IPS DF 19.7 (cell line): ENCODE measurements at places on chromosomes 13 and 19.

GRCh38 chr19:48136547-48136946 is 25.9 kb upstream of the PLA2G4C start:
- DNase-seq = no peak

GRCh38 chr13:76874479-76874878 is 11.7 kb downstream of the KCTD12 start:
- no peak for DNase-seq

GRCh38 chr13:49560270-49561061 is 24.9 kb downstream of the RCBTB1 start:
- no peak for DNase-seq

DNA sequence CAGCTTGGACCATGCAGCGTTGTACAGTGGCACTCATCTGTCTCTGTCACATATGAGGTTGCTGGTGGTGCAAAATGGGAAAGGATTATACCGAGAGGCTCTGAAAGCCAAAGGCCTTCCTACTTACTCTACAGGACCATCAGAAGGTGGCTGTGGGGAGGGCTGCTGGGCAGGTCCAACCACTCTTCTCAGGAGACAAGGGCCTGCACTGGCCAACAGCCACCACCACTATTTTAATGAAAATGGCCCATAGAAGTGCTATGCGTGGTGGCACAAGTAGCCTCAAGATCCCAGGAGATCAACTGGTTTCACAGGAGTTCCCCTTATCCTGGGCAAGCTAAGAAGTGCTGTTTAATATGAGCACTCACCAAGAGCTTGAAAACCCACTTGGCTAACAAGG is 52.3 kb downstream of the MRPL57 start:
- DNase-seq = no peak

GRCh38 chr13:50923272-50923671 is 13.7 kb downstream of the RNASEH2B start:
- DNase-seq = no peak

DNA sequence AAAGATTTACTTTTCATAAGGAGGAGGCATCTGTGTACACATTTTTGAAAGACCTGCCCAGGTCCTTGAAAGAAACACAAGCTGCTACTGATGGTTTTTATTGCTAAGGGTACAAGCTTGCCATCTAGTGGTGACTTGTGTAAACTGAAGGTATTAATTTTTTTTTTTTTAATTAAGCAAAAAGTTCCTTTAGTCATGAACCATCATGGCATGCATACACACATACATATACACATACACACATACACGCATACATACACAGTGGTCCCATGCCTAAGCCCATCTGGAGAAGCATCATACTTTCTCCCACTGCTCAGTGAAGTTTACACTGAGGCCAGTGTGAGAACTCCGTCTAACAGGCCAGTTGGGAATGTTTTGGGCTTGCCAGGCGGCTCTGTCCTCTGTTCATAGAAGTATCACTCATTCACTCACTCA is 312.5 kb downstream of the DCLK1 start:
- DNase-seq = no peak

DNA sequence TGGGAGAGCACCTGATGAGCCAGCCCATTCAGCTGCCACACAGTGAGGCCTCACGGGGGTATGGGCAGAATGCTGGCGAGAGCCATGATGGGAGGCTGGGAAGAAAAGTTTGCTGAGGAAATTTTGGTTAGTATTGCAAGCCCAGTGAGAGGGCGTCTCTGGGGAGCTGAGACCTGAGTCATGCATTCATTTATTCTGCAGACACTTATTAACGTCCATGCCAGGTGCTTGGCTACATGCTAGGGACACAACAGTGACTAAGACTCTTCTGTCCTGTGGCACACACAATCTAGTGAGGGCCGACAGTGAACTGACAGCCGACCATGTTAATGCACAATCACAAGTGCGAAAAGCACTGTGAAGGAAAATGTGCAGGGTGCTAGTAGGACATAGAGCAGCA is 27.2 kb downstream of the WDR62 start:
- no peak for DNase-seq

DNA sequence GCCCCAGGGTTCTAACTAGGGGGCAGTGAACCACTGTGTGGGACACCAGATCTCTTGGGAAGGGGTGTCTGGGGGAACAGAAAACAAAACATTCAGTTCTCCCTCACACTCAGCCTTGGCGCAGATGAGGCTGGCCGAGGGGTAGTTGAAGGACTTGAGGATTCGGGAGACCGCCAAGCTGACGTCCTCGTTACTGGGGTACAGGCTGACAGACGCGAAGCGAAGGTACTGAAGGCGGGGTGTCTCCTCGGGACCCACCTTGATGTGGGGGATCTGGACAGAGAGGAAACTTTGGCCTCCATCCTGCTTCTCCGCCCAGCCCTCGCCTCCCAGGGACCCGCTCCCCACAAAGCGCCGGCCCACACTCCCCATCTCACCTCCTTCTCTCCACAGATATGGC is 7.6 kb downstream of the GRIK5 start:
- no peak for DNase-seq

- DNase-seq = no peak
Observed at GRCh38 chr19:49155820-49156346, 687 bp upstream of the HRC start.

DNA sequence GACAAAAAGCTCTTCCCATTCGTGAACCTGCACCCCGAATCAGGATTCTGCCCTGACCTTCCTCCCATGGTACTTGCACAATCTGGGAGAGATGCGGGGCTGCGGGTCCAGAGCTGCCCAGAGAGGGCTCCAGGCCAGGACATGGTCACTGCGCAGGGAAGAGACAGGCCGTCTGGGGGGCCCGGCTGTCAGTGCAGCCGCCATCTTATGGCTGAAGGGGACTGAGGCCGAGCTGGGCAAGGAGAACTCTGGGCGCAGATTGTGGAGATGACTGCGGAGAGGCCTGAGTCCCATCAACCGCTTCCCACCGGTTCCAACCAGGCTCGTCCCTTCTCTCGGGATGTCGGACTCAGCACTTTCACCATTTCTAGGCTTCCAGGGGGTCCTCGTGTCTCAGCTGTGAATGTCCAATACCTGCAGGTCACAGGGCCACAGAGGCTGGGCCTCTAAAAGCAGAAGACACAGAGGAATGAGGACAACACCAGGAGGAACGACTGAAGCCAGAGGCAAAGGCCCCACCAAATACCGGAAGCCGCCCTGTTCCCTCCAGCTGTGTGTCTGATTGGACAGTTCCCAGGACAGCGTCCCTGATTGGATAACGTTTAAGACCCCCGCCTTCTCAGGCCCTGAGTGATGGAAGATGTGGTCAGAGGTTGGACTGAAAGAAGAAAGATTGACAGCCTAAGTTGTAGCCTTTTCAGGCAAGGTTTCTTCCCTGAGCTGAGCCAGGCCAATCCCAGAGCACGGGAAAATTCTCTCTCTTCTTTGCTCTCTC is 117.1 kb upstream of the ZNF91 start:
- DNase-seq = no peak

DNA sequence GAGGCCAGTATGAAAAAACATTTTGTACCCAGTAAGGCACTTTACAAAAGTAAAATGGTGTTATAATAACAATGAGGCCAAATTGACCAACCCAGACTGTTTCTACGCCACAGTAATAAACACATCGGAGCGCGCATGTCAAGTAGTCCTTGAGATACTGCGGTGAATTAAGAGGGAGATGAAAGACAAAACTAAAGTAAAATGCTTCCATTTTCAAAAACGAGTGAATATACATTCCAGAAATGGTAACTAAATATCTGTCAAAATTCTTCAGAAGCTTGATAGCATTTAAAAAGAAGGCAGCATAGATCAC is 19.0 kb downstream of the N4BP2L1 start:
- no peak for DNase-seq

GRCh38 chr19:47540748-47541147 is 25.9 kb upstream of the NAPA start:
- DNase-seq = no peak

DNA sequence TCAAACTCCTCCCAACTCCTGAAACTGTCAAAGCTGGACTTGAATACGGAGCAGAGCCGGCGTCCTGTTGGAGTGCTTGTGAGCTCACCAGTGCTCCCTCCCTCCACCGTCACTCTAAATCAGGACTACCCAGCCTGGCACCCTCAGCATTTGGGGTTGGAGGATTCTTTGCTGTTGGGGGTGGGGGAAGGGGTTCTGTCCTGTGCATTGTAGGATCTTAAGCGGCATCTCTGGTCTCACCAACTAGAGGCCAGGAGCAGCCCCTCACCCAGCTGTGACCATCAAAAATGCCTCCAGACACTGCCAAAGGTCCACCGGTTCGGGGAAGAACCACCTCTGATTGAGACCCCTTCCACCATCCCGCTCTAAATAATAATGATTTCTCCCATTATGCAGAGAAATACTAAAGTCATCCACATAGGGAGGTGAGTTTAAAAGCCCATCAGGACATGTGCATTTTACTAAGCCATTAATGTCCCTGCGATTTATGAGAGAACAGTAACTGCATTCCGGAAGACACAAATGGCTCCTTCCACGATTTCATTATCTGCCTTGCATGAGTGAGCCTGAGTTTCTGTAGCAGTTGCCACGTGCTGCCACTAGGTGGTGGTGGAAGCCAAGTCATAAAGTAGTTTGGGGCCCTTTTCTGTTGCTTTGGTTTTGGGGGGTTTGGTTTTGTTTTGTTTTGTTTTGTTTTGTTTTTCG is 16.1 kb upstream of the USP29 start:
- DNase-seq = no peak

DNA sequence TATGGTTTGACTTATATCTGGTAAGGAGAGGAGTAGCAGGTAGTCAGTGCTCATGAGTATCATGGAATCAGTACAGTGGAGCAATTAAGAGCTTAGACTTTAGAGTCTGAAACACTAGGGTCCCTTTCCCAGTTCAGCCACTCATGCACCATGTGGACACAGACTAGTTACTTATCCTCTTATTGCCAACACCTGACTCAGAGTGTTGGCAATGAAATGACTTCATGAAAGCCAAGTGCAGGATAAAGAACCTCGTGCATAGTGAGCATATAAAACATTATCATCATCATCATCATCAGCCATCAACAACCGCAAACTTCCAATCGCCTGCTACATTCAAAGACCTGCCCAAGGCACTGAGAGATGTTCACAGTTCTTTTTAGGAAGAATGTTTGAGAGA is 164.2 kb downstream of the FOXO1 start:
- no peak for DNase-seq

GRCh38 chr19:49056101-49056901 is 1.2 kb downstream of the CGB7 start:
- DNase-seq = no peak

- DNase-seq = no peak
Observed at GRCh38 chr13:82224806-82225205, 1657.5 kb downstream of the SLITRK1 start.

DNA sequence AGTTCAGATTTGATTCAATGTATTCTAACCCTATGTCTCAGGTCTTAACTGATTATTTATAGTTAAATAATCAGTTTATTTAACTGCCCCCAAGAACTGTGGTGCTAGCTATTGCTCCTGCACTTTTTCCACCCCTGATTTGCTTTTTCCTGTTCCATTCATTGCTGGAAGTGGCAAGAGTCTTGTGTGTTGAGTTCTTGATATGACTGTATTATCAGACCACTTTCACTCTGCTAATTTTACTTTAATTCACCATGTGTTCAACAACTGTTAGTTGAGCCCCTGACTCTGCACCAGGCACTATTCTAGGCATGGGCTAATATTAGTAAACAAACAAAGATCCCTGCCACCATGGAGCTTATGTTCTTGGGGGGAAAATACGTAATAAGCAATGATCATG is 39.9 kb downstream of the WDFY2 start:
- no peak for DNase-seq

- DNase-seq = no peak
Observed at GRCh38 chr19:49042177-49042576, 1.5 kb upstream of the CGB5 start.

- DNase-seq = no peak
Observed at GRCh38 chr13:99809926-99810325, 161.6 kb downstream of the ZIC5 start.

DNA sequence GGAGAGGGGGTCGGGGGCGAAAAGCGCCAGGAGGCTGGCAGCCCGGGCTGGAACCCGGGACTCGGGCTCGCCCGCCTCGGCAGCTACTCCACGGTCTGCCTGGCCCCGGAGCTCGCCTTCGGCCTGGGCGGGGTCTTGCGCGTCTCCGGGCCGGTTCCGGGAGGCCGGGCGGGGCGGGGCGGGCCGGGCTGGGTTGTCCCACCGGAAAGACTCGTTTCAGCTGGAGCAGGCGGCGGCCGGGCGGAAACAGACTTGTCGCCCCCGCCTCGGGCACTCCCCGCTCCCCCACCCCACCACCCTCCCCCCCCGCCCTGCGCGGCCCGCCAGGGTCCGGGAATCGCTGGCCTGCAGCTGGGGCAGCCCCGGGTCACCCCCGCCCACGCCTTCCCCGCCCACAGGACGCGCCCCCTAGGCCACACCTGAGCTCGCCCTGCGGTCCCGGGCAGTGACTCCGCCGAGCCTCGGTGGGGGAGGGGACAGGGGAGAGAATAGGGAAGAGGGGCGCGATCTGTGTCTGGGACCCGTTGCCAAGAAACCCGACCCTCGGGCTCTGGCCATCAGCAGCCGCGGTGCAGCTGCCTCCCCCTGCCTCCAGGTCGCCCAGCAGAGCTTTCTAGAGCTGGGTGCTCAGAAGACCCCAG is 109.4 kb downstream of the KCTD15 start:
- no peak for DNase-seq

GRCh38 chr13:112003941-112004340 is 63.0 kb upstream of the SOX1 start:
- DNase-seq = no peak

- no peak for DNase-seq
Observed at GRCh38 chr13:75415694-75416093, 66.3 kb downstream of the TBC1D4 start.

- no peak for DNase-seq
Observed at GRCh38 chr13:98585398-98585754, 8.5 kb upstream of the STK24 start.

- DNase-seq = no peak
Observed at GRCh38 chr19:47663911-47664771, 49.1 kb upstream of the EHD2 start.
